ENCODE measurements at places on chromosomes 6 and 20. TPM values are rescaled to one million over a fixed set of nuclear protein-coding genes. Genes with fewer than 3 reads are reported as not detected.

DNA sequence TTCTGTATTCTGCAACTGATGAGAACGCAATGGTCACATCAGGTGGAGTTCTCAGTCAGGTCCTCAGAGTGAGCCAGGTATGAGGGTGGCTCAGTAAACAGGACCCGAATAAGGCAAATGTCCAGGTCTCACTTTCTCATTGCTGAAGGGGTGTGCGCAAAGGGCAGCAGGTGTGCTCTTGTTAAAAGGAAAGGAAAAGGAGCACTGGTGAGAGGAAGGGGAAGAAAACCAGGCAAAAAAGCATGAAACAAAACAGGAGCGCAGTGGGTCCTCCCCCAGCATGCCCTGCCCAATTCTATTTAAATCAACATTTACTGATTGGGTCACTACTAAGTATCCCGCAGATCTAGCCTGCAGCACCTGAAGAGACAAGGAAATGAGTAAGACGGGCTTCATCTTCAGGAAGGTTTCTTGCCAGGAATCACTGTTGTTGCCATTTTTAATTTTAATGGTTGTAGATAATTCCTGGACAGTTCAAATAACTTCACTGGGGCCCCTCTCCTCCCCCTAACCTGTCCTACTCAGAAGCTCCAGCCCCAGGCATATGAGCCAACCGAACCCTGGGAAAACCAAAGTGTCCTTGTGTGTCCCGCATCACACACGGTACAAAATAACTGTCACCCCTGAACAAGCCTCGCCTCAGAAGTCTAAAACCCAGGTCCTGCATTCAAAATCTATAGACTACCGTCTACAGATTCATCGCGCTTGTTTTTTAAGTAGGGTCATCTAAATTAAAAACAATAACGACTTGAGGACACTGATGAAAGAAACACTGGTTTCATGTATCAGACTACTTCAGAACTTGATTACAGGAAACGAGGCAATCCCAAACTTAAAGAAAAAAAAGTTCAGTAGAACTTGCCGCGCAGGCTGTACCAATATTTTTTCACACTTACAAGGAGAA, 980 bp downstream of the MBOAT1 start:
- no peak for DNase-seq

The PBX2 gene
- 130 TPM for total RNA-seq

DNA sequence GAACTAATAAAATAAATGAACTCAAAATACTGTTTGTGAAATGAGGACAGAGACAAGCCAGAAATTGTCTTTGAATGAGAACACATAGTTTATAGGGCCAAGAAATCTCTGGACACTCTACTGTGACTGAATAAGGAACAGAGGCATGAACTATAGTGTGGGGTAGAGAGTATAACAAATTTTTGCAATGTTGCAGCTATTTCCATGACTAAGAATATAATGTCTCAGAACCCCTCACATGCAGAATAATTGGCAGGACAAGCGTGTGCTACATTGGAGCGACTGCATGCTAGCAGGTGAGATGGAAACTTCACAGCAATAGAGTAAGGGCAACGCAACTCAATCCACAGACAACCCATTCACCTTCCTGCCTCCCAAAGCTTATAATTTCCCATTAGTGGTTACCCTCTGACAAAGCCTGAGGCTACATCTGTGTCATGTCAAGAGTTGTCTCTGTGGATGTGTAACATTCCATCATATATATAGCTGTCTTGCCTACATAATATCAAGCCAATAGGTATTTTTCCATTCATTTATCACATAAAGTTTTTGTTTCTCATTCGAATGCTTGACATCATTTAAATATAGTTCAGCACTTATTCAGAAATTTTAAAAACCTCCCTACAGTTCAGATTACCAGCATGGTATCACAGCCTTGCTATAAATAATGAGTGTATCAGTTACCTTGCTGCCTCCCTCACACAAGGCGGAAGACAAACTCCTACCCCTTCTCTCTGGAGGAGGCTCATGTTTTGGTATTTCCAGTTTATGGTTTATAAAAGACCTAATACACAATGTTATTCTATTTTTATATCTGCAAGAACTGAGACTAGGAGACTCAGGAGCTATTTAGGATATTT, 47.9 kb upstream of the ECHDC1 start:
- DNase-seq, result no peak

DNA sequence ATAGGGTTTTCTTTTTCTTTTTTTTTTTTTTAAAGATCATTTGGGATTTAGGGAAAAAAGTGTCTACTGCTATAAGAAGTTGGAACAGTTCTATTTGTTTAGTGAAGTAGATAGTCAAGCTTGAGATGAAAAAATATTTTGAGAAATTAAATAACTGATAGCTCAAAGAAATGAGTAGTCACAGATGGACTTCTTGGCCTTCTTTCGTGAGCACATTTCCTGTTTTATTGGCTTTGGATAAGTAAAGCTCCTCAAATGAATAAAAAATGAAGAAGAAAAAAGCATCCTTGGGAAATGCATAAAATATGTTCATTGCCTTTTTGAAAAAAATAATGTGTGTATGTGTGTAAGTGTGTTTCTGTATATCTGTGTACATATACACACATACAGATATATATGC, 515.9 kb downstream of the GRIK2 start:
- DNase-seq, result no peak

- DNase-seq, result peak; percentile 80
These were observed 635 bp downstream of the FLOT1 start for GRCh38 chr6:30741789-30742315.

All from spleen (tissue), 13 donors.